ENCODE measurements at places on chromosomes 12 and 14.
A peak's percentile ranks its signal among the peaks of the same experiment; 100 is the strongest.

DNA sequence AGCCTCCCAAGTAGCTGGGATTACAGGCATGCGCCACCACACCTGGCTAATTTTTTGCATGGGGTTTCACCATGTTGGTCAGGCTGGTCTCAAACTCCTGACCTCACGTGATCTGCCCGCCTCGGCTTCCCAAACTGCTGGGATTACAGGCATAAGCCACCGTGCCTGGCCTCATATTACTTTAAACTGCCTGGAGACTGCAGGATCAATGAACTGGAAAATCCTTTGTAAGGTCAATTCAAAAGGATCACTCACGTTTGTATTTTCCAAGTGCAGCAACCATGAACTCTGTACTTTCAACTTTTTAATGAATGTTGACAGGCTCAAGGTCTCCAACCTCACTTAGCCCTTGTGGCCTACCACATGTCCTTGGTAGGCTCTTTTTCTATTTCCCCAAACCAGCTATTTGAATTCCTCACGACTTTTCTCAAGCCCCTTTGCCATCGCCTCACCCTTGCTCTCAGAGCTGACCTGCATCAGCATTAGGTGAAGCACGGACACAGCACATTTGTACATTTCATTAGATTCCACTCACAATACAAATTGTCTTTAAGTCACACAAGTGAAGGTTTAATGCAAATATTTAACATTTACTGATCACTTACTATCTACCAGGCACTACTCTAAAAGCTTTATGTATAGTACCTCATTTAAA lies 42.2 kb upstream of the GCH1 start:
- no peak for DNase-seq

- no peak for DNase-seq
Measured at GRCh38 chr14:46571970-46572369, 79.6 kb downstream of the RPL10L start.

DNA sequence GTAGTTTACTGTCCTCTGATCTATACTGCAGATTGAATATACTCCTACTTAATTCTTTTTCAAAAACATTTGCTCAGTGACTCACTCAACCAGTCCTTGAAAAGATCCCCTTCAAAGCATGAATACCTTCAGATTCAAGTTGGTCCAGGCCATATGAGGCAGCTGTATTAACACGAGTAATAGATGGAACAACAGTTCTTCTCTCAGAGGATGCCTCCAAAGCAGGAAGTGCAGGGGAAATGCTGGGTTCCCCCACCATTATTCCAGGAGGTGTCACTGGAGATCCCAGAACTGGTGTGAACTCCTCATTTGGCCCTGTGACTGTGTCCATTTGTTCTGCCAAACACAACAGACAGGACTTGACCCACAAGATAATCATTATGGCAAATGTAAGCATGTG lies 20.6 kb downstream of the ARMH4 start:
- DNase-seq, result no peak

DNA sequence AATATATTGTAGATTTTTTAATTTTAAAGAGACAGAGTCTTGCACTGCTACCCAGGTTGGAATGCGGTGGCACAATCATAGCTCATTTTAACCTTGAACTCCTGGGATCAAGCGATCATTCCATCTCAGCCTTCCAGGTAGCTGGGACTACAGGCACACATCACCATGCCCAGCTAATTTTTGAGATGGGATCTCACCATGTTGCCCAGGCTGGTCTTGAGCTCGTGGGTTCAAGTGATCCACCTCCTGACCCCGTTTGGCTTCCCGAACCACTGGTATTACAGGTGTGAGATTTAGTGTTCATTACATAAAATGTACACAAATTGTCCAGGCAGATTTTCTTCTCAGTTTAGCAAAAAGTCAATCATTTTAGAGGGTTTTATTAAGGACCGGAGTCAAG lies 13.6 kb downstream of the SNX6 start:
- DNase-seq, result no peak

GRCh38 chr12:109432842-109433304 lies 44.2 kb downstream of the KCTD10 start:
- peak; percentile 67 for DNase-seq

- peak; percentile 94 for DNase-seq
Measured at GRCh38 chr14:100076133-100076532, 10.9 kb downstream of the EVL start.

DNA sequence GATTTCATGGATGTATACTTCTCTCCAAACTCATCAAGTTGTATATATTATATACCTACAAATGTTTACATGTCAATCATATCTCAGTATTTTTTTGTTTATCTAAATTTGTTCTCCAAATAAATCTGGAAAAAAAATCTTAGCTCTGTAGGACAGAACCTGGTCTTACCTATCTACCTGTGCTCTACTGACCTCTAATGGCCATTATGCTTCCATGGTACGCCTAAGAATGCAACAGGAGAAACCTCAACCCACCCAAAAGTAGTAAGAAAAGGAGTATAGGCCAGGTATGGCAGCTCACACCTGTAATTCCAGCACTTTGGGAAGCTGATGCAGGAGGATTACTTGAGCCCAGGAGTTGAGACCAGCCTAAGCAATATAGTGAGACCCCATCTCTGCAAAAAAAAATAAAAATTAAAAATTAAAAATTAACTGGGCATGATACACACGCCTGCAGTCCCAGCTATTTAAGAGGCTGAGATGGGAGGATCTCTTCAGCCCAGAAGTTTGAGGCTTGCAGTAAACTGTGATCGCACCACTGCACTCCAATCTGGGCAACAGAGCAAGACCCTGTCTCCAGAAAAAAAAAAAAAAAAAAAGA lies 8.7 kb downstream of the OR11H4 start:
- DNase-seq, result peak; percentile 3

DNA sequence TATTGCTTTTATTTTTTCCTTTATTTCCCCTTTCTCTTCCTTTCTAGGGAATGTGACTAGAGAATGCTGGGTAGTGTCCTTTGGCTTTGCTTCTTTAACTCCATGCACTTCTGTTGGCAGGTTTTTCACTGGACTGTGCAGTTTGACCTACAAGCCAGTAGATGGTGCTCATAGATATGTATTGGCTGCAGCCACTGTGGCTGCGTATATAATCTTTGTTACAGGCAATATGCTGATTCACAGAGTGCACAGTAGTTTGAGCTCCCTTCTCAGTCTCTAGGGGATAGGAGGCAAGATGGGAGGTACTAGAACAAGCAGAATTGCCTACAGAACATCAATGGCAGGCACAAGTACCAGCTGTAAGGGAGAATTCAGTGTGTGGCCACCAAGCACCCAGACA lies 503.5 kb downstream of the LRFN5 start:
- peak; percentile 23 for DNase-seq

GRCh38 chr14:61329478-61330051 lies 8.2 kb downstream of the PRKCH start:
- peak; percentile 69 for DNase-seq

GRCh38 chr12:107125833-107126232 lies 32.5 kb upstream of the CRY1 start:
- DNase-seq, result no peak

DNA sequence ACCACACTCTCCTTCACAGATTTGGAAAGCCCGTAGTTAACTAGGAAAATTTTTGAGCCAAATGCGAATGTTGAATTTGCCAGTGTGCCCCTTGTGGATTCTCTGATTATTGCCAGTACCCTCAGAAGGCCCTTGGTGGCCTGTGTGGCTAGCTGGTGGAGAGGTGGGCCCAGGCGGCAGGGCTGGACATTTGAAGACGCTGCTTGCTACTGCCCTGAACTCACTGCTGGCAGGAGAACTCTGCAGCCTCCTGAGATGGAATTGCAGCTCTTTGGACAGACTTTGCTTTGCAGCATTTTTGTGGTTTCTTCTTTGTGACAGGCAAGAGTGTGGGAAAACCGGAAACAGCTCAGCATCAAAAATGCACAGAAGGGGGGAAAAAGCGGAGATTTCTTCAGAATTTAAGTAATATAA lies 97.6 kb downstream of the TGFB3 start:
- DNase-seq, result no peak

DNA sequence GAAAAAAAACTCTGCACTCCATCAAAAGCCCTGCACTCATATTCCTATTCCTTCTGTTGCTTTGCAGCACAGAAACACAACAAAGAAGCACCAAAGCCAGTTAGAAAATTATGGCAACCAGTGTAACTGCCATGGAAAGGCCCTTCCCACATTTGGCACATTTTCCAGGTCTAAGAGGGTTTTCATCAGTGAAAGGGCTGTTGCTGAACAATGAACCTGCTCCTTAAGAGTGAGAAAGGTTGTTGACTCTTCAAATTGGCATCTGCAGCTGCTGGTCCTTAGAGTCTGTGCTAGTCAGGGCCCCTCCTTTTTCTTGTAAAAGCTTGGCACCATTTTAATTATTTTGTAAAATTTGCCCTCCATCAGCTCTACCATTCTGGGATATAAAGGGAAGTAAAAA lies 378.7 kb upstream of the KITLG start:
- no peak for DNase-seq
